Amniotic stem cell (primary cell): ENCODE measurements at places on chromosomes 16 and 17.

GRCh38 chr16:11801481-11802021, 4.5 kb upstream of the ZC3H7A start:
- no peak for DNase-seq

DNA sequence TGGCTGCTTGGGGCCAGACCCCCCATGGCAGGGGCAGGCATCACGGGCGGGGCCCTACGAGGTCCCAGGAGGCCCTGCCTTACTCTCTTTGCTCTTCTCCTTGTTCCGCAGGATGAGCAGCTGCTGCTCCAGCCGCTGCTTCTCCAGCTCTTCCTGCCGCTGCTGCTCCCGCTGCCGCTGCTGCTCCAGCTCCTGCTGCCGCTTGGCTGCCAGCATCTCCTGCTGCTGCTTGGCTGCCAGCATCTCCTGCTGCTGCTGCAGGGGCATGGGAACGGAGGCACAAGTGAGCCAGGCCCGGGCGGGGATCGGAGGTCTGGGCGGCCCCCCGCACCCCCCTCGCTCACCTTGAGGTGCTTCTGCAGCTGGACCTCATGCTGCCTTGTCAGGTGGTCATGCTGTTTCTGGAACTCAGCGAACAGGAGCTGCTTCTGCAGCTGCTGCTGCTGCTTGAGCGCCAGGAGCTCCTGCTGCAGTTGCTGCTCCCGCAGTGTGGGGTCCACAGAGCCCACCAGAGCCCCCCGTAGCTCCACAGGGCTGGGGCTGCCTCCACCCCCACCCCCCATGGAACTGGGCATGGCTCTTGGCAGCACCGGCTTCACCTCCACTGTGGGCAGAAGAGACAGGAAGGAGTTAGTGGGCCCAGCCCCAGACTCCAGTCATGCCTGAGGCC, 22.8 kb downstream of the G6PC3 start:
- no peak for DNase-seq

- no peak for DNase-seq
Measured at GRCh38 chr16:88276591-88276990, 106.2 kb upstream of the ZNF469 start.

DNA sequence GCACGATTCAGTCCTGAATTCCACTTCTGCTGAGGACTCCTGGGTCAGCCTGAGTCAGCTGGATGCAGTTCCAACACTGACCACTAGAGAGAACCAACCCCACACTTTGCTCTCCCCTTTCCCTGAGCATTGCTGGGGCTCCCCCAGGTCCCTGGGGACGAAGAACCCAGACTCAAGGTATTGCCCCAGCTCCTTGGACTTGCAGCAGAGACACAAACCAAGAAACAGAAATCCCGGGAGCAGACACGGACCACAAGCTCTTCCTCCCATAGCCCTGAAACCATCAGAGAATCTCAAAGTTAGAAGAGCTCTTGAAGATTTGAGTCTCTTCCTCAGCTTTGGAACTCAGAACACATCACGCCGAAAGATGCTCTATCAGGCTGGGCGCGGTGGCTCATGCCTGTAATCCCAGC, 678 bp upstream of the GH1 start:
- peak; percentile 5 for DNase-seq

GRCh38 chr16:69905171-69905555, 46.0 kb upstream of the CLEC18A start:
- no peak for DNase-seq

- no peak for DNase-seq
Measured at GRCh38 chr16:77322757-77323156, 112.1 kb downstream of the ADAMTS18 start.

DNA sequence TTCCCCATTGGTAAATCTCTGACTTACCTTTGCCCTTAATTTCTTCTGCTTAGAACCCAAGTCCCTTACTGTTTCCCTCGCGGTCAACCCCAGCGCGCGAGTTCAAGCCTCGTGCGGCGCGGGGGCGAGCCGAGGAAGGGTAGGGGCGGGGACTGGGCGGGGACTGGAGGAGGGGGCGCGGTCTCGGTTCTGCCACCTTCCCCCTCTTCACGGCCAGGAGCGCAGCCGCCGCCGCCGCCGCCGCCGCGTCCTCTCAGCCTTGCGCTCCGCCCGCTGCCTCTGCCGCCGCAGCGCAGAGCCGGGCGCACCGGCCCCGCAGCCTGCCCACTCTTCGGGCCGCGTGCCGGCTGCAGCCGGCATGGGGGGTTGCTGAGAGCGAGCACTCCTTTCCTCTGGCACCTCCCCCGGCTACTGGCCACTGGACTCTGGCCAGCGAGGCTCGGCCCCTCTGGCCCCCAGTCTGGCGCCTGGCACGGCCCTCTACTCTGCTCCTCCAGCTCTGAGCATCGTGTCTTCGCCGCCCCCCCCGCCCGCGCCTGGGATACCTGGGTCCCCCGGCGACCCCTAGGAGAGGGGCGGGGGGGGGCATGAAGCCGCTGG, at the start of gene RAPGEFL1:
RAPGEFL1 (plus strand) TSS at position 196 of the 600 bp plus-strand sequence; CDS start at position 588, 392 bp downstream.
- peak; percentile 16 for DNase-seq

DNA sequence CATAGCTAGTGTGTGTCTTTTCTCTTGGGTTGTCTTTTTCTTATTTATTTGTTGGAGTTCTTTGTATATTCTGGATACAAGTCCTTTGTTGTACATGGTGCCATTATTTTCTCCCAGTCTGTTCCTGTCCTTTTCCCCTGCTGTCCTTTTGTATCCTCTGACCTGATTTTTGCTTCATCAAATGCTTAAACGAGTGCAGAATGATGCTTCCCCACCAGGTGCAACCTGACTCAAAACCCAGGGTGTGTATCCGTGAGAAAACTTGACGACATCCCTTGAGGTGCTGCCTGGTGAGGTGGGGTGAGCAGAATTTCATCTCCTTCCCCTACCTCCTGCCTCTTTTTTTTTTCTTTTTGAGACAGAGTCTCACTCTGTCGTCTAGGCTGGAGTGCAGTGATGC, 88.6 kb downstream of the NTN1 start:
- no peak for DNase-seq

- DNase-seq, result no peak
Measured at GRCh38 chr17:1829216-1829591, 498 bp downstream of the SMYD4 start.

GRCh38 chr17:2289878-2290478, 13.6 kb downstream of the SMG6 start:
- no peak for DNase-seq

- no peak for DNase-seq
Measured at GRCh38 chr17:4738136-4739121, 1.2 kb upstream of the ZMYND15 start.

- no peak for DNase-seq
Measured at GRCh38 chr16:55871411-55872038, 3.6 kb downstream of the CES5A start.

DNA sequence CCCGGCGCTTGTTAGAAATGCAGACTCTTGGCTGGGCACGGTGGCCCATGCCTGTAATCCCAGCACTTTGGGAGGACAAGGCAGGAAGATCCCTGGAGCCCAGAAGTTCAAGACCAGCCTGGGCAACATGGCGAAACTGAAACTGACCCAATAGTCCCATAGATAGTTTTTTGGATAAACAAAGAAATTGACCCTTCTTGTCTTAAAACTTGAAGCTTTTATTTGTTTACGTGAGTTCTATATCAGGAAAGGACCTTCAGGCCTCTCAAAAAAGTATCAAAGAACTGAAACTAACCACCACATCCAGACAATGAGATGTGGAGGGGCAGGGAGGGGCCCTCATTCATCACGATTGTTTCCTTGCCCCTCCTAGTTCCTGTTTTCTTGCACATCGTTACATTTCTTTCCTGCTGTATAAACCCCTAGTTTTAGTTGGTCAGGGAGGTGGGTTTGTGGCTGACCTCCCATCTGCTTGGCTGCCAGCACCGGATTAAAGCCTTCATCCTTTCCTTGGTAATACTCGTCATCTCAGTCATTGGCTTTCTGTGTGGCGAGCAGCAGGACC, 29.9 kb upstream of the PRM1 start:
- DNase-seq, result no peak

DNA sequence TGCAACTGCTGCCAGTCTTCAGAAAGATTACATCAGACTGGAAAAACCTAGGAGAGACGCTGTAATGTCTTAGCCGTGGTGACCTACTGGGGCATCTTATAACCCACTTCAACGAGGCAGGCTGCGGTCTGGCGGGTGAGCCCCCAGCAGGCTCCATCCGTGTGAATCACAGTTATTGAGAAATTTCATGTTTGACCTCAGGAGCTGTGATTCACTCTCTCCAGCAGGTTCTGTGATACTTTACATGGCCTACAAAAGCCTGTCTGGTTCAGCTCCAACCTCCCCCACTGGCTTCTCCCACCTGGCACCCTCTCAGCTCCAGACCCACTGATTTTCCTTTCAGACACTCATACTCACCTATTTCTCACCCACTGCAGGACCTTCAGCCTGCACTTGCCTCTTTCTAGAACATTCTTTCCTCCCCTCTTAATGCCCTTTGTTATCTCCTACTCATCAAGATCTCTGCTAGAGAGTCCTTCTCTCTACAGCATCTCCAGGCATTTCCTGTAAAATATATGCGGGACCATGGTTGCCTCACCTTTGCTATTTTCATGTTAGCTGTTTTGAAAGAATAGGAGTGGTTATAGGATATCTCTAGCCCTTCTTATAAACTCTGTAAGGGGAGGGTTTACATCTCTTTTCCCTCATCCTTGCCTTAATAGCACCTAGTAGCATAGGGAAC, 227.9 kb downstream of the MAF start:
- DNase-seq, result no peak

GRCh38 chr17:42937712-42938596, 26.3 kb downstream of the AARSD1 start:
- DNase-seq, result peak; percentile 28
